NCI-H345 (cell line): ENCODE measurements at places on chromosomes 2 and 18.

- DNase-seq: no peak
Observed at GRCh38 chr2:176813621-176814049, 399.0 kb upstream of the HNRNPA3 start.

DNA sequence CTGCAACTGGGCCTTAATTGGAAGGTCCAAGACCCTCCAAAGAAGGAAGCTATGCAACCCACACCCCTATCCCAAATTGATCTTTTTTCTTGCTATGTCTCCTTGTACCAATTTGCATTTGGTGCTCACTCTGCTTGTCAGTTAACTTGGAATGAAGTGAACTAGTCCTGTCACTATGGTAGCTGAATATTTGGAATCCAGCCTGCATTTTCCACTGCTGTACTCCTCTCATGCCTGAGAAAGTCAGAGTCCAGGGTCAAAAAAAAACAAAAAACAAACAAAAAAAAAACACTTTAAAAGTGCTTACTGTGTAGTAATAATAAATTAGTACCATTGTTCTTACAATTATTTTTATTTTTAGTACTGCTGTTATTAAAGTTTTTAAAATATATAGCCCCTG, 462.8 kb upstream of the SLC8A1 start:
- DNase-seq: no peak

GRCh38 chr18:513826-514530, 13.5 kb upstream of the COLEC12 start:
- DNase-seq: no peak

GRCh38 chr2:17544256-17544655, 3.8 kb downstream of the VSNL1 start:
- no peak for DNase-seq

DNA sequence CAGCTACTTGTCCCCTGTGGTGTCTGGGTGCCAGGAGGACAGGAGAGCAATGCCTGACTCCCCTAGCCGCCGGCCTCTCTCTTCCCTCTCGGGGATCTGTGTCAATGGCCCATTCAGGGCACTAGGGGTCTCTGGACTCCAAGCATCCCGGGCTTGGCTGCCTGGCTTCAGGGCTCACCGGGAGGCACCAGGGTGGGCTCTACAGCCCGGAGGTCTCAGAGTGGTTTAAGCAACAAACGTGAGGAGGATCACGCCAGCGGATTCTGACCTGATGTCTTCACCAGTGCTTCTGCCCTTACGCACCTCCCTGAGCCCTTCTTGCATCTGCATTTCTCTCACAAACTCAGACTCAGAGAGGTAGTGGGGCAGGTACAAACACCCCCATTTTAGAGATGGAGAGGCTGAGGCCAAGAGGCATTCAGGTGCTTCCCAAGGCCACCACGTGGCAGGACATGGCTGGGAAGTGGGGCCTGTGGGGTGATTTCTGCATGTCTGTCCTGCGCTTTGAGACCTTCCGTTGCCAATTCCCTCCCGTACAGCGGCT, 243.0 kb downstream of the CELF4 start:
- peak; percentile 32 for DNase-seq
